ENCODE measurements at places on chromosomes 5 and 9.

- peak; percentile 51 for DNase-seq
Measured at GRCh38 chr9:96232539-96233241, 69.3 kb downstream of the HSD17B3 start.

- no peak for DNase-seq
Measured at GRCh38 chr9:83355024-83355444, 183.2 kb downstream of the FRMD3 start.

DNA sequence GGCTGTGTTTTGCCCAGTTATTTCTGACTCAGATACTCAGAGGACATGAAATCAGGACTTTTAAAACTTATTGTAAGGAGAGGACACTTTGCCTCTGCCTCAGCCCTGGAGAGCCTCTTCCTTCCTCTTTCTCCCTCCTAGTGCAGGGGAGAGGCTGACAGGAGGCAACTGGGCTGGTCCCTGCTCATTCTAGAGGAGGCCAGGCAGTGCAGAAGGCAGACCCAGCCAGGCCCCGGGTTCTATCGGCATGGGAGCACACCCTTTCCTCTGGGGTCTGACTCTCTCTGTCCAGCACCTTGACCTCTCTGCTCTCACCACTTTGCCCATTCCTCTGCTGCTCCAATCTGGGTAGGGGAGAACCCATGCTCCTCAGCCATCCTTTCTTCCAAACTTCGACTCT lies 16.0 kb upstream of the SMIM32 start:
- DNase-seq = no peak

DNA sequence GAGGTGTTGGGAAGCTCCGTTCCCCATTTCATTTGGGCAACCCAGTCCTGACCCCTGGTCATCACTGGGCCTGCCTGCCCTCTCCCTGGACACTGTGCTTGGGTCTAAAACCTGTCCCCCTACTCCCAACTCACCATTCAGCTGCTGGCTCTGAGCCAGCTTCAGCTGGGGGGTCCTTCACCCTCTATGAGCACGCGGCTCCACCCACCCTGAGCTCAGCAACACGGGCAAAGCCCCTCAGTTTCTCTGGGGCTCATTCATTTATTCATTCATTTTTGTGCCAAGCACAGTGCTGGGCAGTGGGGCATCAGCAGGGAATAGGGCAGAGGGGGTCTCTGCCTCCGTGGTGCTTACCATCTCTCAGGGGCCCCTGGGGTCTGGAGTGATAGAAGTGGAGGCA lies 199.8 kb upstream of the MVB12B start:
- DNase-seq = no peak

DNA sequence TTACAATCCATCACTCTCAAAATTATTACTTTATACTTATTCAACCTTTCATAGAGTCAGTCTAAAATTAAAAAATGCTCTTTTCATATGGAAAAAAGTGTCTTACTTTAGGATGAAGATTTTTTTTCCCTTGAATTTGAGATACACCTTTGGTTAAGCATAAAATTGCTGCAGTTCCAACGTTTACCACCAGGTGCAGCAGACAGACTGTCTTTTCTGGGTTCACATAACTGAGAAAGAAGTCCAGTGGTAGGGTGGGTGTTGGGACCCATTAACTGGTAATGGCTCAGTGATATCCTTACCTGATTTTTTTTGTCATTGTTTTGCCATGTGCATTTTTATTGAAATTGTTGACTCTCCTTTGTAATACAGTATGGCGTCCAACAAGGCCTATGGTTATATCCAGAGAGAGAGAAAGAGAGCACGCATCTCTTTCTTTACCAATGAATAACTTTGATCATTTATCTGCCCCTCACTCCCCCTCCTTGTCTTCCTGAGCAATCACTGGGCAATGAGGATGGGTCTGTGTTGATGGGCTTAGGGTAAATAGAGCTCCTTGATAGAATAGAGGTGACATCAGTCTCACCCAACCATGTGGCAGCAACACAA lies 98.4 kb downstream of the FBXL7 start:
- DNase-seq = no peak

DNA sequence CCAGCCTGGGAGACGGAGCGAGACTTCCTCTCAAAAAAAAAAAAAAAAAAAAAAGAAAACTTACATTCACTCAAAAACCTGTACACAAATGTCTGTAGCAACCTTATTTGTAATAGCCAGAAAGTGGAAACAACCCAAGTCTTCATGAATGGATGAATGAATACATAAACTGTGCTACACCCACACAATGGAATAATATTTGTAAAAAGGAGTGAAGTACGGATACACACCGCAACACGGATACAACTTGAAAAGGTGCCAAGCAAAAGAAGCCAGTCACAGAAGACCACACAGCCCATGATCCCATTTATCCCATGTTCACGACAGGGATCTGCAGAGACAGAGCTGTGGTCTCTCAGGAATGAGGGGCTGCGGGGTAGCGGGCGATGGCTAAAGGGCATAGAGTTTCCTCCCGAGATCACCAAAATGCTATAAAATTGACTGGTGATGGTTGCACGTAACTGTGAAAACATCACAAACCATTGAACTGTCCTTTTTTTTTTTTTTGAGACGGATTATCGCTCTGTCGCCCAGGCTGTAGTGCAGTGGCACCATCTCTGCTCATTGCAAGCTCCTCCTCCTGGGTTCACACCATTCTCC lies 76.2 kb upstream of the COL5A1 start:
- DNase-seq = peak; percentile 39

- DNase-seq = no peak
Measured at GRCh38 chr9:131521203-131521602, 9.9 kb downstream of the UCK1 start.

DNA sequence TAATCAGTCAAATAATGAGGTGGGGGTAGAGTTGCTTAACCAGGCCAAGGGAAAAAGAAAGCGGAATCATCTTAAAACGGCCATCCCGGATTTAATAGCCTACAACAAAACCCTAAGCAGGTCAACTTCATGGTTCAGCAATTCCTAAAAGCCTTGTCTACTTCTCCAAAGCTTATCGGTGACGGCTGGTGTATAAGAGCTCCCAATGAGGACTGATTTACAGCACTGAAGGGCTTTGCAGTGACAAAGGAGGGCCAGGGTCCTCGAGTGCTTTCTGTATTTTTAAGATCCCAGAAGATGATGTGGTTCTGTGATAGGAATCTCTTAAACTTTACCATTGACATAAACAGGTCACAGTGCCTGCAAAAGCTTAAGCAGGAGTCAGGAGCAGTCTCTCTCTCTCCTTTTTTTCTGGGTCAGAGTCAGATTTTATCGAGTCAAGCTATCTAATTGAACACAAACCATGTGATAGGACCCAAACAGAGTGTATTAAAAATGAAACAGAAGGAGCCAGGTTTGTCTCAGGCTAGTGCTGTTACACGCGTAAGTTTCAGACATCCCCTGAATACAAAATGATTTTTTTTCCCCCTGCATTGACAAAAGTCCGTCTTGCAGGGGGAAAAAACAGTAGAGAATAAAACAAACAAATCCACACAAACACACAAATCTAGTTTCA lies 663.6 kb upstream of the ZNF608 start:
- peak; percentile 34 for DNase-seq

DNA sequence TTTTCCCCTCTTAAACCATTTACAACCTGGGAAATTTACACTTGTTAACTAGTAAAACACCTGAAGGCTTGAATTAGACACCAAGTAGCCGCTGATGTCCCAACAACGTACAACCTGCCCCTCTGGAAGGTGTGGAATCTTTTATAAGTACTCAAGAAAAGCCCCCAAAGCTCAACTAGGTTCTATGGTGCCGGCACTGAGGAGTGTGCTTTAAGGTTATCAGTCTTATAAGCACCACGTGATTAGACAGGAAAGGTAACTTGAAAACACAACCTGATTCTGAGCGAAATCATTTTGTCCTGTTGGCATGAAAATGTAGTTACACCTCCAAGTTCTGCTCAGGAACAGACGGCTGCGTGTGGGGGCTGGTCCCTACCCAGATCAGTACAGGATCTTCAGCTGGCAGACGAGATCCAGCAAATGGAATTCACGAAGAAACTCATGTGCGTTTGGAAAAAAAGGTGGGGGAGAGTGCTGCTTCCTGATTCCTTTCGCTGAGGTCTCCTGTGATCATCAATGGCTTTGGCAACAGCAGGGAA lies 195.5 kb downstream of the MEF2C start:
- DNase-seq = peak; percentile 9

GRCh38 chr5:58776559-58776958 lies 193.7 kb downstream of the RAB3C start:
- no peak for DNase-seq

GRCh38 chr9:97512966-97513560 lies 11.6 kb downstream of the TMOD1 start:
- DNase-seq = no peak

DNA sequence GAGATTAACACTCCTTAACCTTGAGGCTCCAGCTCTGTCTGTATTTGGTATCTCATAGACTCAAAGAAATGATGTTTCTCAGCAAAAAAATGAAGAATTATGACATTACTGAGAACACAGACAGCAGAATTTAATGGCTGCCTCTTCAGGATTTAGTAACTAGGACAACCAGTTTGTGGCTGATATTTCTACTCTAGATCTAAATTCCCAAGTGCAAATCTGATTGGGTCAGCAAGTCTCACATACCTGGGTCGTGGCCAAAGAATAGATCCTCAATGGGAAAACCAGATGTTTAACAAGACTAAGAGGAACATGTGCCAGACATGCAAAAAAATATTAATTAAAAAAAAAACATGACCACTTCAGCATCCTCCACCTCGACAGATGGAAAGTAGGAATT lies 608.9 kb downstream of the DTWD2 start:
- DNase-seq = no peak

DNA sequence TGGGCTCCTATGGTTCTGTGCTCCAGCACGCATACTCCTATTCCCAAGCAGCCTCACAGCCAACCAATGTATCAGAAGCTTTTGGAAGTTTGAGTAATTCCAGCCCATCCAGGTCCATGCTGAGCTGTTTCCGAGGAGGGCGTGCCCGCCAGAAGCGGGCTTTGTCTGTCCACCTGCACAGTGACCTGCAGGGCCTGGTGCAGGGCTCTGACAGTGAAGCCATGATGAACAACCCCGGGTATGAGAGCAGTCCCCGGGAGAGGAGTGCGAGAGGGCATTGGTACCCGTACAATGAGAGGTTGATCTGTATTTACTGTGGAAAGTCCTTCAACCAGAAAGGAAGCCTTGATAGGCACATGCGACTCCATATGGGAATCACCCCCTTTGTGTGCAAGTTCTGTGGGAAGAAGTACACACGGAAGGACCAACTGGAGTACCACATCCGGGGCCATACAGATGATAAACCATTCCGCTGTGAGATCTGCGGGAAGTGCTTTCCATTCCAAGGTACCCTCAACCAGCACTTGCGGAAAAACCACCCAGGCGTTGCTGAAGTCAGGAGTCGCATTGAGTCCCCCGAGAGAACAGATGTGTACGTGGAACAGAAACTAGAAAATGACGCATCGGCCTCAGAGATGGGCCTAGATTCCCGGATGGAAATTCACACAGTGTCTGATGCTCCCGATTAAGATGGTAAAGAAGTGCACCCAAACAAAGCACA lies 19.9 kb downstream of the ZBTB34 start:
- DNase-seq = no peak

GRCh38 chr5:50751064-50751657 lies 84.7 kb downstream of the PARP8 start:
- peak; percentile 57 for DNase-seq

DNA sequence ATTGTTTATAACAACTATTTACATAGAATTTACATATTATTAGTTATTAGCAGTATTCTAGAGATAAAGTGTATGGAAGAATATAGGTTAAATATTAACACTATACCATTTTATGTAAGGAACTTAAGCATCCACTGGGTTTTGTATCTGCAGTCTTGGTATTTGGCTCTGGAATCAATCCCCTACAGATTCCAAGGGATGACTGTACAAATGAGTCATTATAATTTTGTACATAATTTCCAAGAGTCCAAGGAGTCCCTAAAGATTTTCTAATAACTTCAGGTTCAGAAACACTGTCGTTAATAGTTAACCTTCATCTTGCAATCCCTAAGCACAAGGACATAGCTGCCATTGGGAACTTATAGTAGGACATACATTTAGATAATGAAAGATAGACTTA lies 254.8 kb upstream of the PDE4D start:
- peak; percentile 61 for DNase-seq

DNA sequence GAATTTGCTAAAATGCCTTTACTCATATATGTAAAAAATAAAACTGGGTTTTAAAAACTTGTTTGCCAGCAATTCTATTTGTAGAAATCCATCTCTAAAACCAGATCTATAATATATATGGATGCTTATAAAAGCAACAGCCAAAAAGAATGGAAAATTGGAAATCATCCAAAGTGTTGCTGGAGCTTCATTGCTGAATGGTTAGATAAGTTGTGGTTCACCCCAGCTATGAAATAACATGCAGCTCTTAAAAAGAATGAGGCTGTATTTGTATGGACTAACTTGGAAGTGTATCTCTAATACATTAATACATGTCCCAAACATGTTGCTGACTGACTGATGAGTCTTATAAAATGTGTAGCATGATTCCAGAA lies 76.2 kb downstream of the STK10 start:
- DNase-seq = peak; percentile 92

DNA sequence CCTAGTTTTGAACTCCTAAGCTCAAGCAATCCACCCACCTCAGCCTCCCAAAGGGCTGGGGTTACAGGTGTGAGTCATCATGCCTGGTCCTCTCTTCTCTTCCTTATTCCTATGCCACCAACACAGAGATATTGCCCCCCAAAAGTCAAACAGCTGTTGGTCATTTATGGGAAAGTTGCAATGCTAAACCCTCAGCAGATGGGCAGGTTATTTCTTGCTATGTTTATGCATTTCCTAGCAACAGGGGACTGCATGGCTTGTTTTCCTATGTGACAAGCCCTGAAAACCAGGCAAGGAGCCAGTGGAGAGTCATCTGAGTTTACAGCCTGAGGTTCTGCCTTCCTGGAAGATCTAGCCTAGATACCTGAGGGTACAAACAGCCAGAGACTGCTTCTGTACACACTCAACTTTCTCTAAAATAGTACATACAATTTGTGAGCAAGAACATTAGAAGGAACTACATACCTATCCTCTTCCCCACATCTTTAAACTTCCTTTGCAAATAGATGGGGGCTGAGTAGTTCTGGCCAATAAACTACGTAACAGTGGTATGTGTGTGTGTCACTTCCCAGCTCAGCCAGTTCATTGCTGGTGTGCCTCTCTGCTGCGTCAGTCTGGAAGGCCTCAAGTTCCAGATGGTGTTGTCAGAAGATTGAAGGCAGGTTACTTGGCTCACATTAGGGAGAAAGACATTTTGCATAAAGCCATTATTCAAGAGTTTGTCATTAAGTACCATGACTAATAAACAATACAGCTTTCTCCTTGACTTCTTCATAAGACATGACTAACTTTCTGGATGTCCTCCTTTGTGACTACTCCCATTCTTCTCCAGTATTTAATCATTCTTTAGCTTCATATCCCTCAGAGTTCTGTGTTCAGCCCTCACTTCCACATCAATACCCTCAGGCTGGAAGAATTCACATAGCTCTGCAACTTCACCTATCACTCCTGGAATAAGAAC lies 65.3 kb downstream of the CSNK1A1 start:
- DNase-seq = peak; percentile 99

All from astrocyte of the spinal cord (primary cell).